ENCODE measurements at places on chromosomes 13 and 19.
A peak's percentile ranks its signal among the peaks of the same experiment; 100 is the strongest.

- peak; percentile 39 for DNase-seq
Measured at GRCh38 chr13:71285700-71286099, 581.3 kb downstream of the DACH1 start.

DNA sequence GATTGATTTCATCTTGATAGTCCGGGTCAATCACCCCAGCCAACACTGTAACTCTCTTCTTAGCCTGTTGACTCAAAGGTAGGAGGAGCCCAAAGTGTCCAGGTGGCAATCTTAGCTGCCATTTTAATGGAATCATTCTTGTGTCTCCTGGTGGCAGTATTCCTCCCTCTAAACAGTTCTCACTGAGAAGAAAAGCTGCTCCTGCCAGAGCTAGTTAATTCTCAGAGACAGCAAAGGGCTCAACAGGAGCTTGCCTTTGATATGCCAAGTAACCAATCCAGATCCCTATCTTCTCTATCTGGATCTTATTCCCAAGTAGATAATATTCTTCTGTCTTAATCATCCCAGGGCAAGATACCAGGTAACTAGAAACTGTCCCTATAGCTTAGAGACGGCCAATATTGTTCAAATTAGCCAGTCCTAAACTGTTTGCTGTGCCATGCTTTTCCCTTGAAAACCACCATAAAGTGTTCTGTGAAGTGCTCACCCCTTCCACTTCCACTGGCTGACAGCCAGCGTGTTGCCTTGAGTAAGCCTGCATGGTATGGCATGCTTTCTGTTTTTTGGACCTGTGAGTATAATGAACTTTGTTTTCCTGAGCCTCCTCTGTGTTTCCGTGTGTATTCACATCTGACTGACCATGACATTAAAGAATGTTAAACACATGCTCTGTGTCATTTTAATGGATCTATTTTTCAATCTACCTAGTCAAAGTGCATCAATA is 463.7 kb upstream of the SLITRK5 start:
- no peak for DNase-seq

GRCh38 chr19:40396886-40397567 is 7.0 kb upstream of the HIPK4 start:
- no peak for DNase-seq

DNA sequence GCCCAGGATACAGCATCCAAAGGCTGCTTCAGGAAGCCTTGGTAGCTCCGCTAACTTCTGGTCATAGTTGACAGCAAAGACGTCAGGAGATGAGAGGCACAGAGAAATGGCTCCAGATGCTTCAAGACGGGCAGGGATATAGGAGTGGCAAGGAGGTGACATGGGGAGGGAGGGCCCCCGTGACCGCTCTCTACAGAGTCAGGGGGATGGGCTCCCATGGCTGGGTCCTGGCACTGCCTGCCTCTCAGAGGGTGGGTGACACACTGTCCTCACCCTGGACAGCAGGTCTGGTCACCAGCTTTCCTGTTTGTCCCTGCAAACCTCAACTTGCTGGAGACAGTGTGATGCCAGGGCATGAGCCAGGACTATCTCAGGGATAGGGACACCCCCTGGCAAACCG is 10.3 kb upstream of the ZNF14 start:
- DNase-seq: no peak

DNA sequence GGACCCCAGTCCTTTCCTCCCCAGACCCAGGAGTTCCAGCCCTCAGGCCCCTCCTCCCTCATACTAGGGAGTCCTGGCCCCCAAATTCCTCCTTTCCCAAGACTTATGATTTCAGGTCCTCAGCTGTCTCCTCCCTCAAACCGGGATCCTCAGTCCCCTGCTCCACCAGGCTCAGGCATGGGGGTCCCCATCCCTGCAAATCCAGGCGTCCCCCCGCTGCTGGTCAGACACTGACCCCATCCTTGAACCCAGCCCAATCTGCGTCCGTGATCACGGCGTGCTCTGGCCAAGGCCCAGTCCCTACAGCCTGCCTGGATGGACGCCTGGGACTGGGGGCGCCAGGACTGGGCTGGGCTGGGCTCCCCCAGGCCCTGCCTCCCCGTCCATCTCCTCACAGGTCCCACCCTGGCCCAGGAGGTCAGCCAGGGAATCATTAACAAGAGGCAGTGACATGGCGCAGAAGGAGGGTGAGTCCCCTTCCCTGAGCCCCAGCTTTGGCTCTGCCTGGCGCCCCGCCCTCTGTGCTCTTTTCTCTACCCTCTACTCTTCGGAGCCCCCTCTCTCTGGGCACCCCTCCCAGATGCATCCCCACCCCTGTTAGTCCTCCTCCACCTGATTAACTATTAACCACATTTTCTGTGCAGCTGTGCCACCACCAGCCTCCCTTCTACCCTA is 672 bp downstream of the HPN start:
- DNase-seq: no peak

GRCh38 chr13:34294483-34295129 is 476.7 kb downstream of the RFC3 start:
- DNase-seq: no peak

GRCh38 chr13:62767473-62767872 is 1351.8 kb upstream of the PCDH20 start:
- peak; percentile 8 for DNase-seq

DNA sequence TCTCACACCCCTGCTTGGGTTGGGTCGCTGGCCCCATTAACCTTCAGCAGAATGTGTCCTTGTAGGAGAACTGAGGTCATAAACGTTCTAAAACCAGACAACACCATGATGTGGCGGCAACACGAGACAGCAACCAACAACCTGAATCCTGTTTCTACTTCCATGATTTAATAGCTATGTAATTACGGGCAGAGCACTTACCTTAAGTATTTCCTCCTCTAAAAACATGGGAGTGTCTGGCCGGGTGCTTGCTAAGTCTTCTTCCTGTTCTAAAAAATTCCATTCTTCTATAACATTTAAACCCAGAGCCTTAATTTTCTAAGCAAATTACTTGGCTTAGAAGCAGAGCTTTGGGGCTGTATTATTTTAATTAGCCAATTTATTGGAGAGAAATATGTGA is 33.5 kb upstream of the IRS2 start:
- no peak for DNase-seq

GRCh38 chr19:289651-290371 is 1.4 kb downstream of the PLPP2 start:
- peak; percentile 77 for DNase-seq

DNA sequence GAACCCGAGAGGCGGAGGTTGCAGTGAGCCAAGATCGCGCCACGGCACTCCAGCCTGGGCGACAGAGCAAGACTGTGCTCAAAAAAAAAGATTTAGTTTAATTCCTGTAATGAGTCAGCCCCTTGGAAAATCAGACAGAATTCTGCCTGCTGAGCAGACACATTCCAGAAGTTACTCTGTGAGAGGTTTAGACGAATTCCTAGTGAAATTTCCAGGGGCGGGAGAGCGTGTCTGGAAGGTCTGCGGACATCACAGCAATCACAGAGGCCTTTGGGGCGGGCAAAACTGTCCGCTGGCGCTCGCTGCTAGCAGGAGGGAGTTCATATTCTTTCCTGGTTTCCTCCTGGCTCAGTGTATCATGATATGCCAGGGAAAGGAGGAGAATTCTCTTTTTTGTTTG is 17.5 kb downstream of the MISP start:
- no peak for DNase-seq

DNA sequence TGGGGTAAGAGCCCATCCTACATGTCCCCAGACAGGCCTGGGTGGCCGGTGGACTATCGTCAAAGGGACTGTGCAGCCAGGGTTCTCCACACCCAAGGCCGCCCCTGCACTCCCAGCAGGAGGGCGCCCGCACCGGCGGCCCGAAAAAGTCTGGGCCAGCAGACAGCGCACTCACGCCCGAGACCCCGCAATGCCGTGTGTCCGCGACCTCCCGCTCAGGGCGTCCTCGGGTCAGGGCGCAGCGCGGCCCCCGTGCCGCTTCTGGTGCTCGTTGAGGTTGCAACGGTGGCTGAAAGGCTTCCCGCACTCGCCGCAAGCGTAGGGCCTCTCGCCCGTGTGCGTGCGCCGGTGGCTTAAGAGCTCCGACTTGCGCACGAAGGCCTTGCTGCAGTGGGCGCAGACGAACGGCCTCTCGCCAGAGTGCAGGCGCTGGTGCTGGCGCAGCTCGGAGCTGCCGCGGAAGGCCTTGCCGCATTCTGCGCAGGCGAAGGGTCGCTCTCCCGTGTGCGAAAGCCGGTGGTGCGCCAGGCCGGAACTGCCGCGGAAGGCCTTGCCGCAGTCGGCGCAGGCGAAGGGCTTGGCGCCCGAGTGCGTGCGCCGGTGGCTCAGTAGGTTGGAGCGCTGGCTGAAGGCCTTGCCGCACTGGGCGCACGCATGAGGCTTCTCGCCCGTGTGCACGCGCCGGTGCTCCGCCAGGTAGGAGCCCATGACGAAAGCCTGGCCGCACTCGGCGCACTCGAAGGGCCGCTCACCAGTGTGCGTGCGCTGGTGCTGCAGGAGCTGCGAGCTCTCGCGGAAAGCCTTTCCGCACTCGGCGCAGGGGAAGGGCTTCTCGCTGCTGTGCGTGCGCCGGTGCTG is 2.8 kb upstream of the A1BG start:
- no peak for DNase-seq

DNA sequence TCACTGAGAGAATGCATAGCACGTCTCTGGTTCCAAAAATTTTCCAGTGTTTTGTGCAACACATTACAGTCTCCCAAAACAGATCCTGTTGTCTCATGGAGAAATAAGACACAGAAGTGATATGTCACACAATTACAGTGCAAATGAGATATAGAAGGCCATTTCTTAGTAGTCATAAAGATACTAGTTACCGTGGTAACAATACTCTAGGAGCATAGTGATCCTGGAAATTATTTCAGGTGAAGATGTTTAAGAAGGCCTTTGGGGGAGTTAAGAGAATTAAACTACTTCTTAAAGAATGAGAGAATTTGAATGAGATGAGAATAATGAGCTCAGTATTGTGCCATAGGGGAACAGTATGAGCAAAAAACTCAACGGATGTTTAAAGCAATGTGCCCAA is 628.0 kb upstream of the MIR17HG start:
- DNase-seq: no peak

- no peak for DNase-seq
Measured at GRCh38 chr13:94556621-94557020, 39.3 kb downstream of the TGDS start.

DNA sequence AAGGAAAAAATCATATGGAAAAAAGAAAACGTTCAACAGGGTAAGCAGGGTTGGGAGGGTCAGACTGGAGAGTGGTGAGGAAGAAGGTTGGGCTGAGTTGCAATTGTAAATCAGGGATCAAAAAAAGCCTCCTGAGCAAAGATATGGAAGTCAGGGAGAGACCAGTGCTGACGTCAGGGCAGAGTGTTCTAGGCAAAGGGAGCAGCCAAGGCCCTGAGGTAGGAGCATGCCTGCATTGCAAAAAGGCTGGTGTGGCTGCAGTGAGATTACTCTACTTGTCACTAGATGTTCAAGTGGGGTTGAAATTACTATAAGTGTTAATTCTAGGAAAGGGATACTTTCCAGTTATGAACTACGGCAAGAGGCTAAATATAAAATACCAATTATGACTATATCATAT is 562.0 kb downstream of the MYO16 start:
- no peak for DNase-seq

DNA sequence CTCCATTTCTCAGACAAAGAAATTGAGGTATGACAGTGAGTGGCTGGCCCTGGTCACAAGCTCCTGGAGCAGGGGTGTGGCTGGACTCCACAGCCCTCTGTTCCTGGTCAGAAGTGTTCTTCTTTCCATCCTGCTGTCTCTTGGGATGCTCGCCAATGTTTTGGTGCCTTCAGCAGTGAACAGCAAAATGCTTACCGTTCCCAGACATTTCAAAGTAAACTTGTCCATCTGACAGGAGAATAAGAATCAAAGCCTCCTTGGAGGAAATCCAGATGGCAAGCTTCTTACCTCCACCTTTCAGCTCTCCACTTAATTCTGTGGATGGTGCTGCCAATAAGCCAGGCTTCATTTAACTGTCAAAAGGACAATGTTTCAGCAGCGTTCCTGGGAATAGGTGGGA is 954.1 kb downstream of the UQCRFS1 start:
- DNase-seq: no peak

- no peak for DNase-seq
Measured at GRCh38 chr13:79692846-79693245, 211.9 kb downstream of the NDFIP2 start.

GRCh38 chr19:31351855-31352195 is 2.6 kb upstream of the TSHZ3 start:
- peak; percentile 48 for DNase-seq

DNA sequence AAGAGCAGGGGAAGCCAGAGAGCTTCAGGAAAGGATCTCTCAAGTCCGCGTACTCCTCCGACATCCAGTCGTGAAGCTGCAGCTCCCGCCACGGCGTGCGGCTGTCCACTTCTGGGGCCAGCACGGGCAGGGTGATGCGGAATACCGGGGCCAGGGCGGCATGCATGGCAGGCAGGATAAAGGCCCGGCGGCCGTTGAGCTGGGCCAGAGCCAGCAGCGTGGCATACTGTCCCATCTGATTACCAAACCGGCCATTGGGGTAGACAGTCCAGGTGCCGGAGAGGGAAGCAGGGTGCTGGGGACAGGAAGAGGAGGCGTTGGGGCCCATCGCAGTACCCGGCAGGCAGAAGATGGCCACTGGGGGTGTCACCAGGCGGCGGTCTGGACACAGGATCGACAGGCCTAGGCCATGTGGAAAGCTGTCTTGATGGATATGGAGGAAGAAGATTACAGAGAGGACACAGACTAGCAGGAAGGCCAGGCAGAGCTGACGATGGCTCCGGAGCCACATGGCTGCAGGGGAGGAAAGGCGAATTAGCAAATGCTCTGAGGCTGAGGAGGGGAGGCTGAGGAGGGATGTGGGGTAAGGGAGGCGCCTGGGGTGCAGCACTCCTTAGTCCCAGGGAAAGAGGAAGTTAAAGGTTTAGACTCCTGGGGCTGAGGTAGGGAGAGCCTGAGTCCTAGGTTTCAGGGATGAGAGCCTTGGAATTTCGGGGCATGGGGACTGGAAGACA is 1.5 kb downstream of the FUT1 start:
- DNase-seq: no peak

GRCh38 chr13:50932091-50932490 is 22.5 kb downstream of the RNASEH2B start:
- DNase-seq: no peak

DNA sequence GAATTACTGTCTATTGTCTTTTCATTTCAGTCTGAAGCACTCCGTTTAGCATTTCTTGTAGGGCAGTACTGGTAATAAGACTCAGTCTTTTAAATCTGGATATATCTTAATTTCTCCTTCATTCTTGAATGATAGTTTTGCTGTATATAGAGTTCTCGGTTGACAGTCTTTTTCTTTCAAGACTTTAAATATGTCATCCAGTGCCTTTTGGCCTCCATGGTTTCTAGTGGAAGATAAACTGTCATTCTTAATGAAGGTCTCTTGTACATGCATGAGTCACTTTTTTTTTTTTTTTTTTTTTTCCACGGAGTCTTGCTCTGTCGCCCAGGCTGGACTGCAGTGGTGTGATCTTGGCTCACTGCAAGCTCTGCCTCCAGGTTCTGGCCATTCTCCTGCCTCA is 27.2 kb upstream of the ZDHHC20 start:
- DNase-seq: no peak
